ENCODE measurements at places on chromosomes 6 and 20.
A peak's percentile ranks its signal among the peaks of the same experiment; 100 is the strongest.

GRCh38 chr6:110476046-110476849 lies at the start of gene SLC22A16:
TSS of gene SLC22A16 (minus strand) at chr6:110476613. CDS start at chr6:110476574, 39 bp downstream.
- peak; percentile 48 for DNase-seq

GRCh38 chr20:623704-624103 lies 13.6 kb upstream of the TCF15 start:
- peak; percentile 34 for DNase-seq

GRCh38 chr6:148423133-148423532 lies 80.5 kb downstream of the SASH1 start:
- no peak for DNase-seq

- no peak for DNase-seq
Observed at GRCh38 chr6:156313037-156313436, 464.1 kb upstream of the ARID1B start.

GRCh38 chr6:2712102-2712501 lies 38.6 kb downstream of the MYLK4 start:
- DNase-seq = no peak

DNA sequence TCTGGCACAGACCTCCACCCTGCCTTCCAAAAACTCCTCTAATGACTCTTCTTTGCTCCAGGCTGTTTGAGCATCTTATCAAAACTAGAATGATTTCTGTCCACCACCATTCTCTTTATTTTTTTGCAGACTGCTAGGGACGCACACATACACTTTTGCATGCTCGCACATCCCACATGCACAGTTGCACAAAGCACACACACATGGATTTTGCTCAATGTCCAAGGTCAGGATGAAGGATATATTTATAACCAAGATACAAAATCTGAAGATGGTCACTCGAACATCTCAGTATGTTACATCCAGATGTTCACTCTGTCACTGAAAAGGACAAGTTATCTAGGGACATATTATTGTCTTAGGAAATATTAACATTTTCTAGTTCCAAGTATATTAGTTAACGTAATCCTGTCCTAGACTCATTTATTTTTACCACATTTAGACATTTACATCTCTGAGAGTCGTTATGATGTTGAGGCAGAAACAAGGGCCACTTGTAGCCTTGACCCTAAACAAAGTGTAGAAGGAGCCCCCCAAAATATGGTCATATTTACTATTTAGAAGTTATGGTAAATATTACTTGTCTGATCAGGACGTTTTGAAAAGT lies 3.4 kb upstream of the SIM1 start:
- DNase-seq = peak; percentile 20

DNA sequence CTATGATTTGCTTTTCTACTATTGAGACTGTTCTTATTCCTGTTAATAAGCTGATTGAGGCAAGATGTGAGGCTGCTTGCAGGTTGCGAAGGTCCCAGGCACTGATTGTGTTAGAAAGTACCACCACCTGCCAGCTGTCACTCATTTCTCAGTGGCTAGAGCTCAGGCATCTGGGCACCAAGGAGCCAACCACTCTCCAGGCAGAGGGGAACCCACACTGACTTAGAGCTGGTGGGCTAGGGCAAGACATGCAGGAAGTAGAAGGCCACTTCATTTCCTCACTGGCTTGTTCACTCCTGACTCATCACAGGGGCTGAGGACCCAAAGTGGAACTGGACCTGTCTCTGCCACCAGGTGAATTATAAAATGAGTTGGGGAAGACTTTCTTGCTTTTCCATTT lies 7.8 kb upstream of the DLL1 start:
- DNase-seq = no peak

DNA sequence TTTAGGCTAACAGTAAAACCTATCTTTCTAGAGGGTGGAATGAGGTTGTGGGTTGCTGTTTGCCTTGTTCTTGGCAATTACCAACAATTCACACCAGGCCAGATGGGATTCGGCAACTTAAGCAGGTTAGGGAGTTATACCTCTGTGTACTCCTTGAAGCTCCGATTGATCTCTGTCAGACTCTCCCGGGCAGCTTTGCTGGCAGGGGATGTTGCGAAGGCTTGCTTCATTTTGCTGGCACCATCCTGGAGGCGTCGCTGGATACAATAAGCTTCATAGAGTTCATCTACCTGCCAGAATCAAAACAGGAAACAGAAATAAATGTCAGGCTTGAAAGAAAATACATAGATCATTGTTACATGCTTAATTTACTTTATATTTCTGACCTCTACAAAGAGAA lies 66.4 kb upstream of the ARMH2 start:
- DNase-seq = no peak

DNA sequence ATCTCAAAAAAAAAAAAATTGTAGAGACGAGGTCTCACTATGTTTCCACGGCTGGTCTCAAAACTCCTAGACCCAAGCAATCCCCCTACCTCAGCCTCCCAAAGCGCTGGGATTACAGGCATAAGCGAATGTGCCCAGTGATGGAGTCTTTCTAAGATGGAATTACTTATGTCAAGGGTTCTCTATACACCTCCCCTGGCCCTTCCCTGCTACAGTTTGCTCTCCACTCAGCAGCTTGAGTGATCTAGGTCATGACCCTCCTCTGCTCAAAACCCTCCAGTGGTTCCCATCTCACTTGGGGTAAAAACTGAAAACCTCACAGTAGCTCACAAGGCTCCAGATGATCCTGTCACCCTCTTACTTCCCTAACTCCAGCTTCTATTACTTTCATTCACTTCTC lies 1.8 kb upstream of the DNPH1 start:
- no peak for DNase-seq
